Fibroblast of lung (primary cell): ENCODE measurements at places on chromosomes 1 and 21. TPM values are rescaled to one million over a fixed set of nuclear protein-coding genes. Genes with fewer than 3 reads are reported as not detected.
A peak's percentile ranks its signal among the peaks of the same experiment; 100 is the strongest.

GRCh38 chr1:160993544-160994193 lies 27.3 kb downstream of the F11R start:
- DNase-seq = peak; percentile 59

DNA sequence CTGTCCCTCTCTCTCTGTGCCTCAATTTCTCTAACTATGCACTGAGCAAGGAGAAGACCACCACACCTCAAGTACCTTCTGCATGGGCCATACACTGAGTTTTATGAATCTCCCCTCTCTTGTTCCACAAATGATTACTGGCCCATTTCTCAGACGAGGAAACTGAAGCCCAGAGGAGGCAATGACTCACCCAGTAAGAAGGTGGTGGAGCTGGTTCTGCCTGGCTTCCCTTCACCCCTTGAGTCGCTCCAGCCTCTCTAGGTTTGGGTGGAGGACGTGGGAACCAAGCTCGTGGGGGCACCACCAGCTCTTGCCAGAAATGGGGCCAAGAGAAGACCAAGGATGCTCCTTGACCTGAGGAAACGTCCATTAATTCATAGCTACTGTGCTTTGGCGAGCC lies 21.3 kb upstream of the RUNX3 start:
- no peak for DNase-seq

- DNase-seq = no peak
Measured at GRCh38 chr1:203229471-203230135, at the start of gene CHIT1. TSS of gene CHIT1 (minus strand) at chr1:203229673. CDS start at chr1:203229636, 37 bp downstream.

DNA sequence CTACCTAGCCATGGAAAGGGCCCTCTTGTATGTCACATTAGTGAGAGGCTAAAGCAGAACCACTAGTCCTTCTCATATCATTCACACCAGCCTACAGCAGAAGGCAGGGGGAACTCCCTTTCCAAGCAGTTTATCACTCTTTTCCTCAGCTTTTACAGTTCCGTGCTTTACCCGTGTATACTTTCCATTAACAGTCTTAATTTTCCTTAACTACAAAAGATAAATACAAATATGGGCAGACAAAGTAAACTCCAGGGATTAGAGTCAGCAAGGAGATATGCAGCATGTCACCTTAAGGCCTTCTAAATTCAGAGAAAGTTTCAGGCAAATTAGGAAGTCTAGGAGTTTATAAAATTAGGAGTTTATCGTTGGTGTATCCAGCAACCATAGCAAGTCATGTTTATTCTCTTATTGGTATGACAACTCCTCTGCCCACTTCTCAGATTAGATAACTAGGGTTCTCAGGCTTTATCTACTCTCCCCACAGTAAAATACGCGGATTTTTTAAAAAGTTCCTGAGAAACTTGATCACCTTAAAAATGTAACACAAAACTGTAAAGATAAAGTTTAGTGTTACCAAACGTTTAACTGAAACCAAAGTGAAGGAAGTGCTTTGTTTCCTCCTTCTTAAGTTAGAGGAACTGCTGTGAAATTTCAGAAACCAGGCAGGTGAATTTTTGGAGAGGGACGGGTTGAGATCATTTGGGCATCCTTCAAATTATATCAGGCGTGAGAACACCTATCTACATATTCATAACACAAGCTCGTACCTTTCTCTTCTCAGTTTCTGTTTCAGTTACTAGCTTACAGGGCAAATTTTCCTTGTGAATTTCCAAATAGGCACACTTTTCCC lies 42.7 kb upstream of the SLC19A2 start:
- no peak for DNase-seq

DNA sequence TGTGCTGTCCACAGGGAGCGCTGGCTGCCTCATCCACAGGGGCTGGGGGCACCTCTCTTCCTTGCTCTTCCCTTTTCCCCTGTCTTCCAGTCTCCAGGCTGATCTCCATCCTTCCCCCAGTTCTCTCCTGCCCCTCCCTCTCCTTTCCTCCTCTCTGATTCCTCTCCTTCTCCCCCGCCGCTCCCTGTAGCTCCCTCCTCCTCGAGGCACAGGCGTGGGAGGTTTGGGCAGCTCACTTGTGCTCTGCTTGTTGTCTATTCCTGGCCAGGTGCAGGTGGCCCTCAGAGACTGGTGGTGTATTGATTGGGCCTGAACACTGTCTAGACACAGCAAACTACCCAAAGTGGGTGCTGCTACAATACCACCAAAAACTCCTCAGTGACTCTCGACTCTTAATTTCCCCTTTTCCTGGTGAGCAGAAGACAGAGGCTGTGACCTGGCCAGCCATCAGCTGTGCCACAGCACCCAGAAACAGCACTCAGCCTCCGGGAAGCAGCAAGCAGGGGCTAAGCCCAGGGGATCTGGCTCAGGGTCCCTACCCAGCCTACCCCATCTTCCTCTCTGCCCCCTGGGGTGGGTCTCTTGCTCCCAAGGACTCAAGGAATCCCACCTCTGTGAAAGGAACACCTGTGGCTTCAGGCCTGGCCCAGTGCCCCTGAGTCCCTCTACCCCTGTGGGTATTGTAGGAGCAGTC lies 93.3 kb downstream of the DDX20 start:
- DNase-seq = no peak

- DNase-seq = no peak
Measured at GRCh38 chr1:33460947-33461629, 11.4 kb upstream of the ZSCAN20 start.

- DNase-seq = no peak
Measured at GRCh38 chr1:38293567-38293966, 247.0 kb upstream of the POU3F1 start.

The ANGPTL3 gene
- not detected in 2 replicates for total RNA-seq

The GBP5 gene
- under 0.01 and 0.17 TPM in 2 replicates for total RNA-seq
